ENCODE measurements at places on chromosomes 7 and 10.

GRCh38 chr10:14723052-14723689 is 51.5 kb downstream of the FAM107B start:
- DNase-seq = peak; percentile 41

DNA sequence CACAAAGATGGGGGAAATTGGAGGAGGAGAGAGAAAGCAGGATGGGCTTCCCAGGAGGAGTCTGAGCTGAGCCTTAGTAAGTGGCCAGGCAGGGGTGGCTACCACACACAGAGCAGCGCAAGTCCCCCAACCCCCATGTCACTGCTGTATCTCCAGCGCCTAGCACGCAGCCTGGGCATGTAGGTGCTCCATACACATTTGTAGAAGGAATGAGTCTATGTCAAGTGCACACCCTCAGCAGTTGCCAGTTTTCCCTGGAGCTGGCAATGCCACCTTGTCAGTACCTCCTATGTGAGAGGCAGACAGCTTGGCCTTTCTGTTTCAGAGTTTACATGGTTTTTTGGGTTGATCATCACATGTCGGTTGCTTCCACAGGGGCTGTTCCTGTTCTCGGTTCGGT is 116.1 kb downstream of the CLEC2L start:
- no peak for DNase-seq

GRCh38 chr10:49297818-49298670 is 926 bp upstream of the C10orf71 start:
- DNase-seq = no peak

- DNase-seq = no peak
Measured at GRCh38 chr10:118028619-118029018, 18.1 kb downstream of the RAB11FIP2 start.

DNA sequence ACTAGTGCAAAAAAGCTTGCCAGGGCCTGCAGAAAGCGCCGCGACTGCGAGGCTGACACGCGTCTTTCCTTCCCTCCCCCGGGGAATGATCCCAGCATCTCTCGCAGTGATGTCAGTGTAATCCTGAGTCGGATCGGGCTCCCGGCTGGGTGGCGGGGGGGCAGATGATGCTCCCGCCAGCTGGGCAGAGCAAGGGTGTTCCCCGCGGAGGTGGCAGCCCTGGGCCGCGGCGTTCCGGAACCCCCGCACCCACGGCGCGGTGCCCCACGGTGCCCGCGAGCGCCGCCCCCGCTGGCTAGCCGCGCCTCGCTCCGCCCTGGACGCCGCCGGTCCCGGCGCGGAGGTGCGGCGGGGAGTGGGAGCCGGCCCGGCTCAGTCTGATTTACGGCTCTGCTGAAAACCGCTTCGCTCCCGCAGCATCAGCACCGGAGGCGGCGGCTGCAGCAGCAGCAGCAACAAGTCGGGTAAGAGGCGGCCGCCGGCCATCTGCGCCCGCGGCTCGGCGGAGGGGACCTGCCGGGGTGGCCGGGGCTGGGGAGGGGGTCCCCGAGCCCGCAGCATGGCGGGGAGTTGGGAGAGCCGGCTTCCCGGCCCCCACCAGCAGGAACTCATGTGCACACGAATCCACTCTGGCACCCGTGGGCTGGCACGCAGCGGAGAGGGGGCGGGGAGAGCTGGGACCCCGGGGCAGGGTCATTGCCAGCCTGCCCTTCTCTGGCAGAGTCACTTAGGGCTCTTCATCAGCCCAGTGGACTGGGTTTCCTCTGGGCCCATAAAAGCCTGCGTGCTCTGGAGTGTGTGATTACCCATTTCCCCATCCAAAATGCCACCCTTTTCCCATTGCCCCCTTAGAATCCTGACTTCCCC is at the start of gene ZNF365:
Gene ZNF365, plus strand, starts transcription at position 375 of the 867 bp plus-strand sequence. CDS start 1,825 bp downstream, outside the sequence.
- peak; percentile 48 for DNase-seq

DNA sequence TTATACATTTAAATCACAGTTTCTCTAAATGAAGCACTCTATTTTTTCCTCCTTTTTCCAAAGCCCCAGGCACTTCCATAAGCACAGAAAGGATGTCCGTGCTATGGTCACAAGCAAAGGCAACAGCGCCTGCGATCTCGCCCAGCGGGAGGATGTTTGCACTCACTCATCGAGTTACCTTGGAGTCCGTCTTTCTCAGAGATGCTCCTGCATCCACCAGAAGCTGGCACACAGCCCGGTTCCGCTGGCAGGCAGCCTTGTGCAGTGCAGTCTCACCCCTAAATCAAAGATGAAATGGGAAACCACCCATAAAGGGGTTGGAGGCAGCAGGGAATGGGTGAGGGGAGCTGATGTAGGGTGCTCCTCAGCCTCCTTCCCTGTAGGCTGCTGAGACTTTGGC is 51.9 kb upstream of the PTN start:
- DNase-seq = no peak

GRCh38 chr7:138077809-138078208 is 1.6 kb downstream of the AKR1D1 start:
- DNase-seq = no peak

- no peak for DNase-seq
Measured at GRCh38 chr7:126398851-126399529, 853.8 kb downstream of the GRM8 start.

DNA sequence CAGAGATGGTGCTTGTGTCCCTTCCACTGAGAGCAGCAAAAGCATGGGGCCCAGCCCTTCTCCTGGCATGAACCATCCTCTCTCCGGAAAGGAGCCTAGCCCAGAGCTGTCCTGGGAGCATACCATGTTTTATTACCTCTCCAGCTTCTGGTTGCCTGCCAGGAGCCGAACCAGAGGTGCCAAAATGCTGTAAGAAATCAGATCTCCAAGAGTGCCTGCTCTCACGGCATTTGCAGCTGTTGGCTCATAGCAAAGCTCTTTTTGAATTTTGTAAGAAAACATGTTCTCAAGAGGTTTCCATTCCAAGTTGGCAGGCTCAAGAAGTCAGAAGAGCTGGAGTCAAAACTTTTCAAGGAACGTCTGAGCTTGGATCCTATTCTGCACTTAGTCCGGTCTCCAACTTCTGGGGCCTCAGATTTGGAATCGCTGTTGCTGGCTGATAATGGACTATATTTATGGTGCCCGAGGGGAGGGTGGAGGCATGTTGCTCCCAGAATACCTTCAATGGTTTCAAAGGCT is 211.7 kb upstream of the MKI67 start:
- no peak for DNase-seq

- no peak for DNase-seq
Measured at GRCh38 chr10:113131613-113132261, 181.7 kb downstream of the TCF7L2 start.

DNA sequence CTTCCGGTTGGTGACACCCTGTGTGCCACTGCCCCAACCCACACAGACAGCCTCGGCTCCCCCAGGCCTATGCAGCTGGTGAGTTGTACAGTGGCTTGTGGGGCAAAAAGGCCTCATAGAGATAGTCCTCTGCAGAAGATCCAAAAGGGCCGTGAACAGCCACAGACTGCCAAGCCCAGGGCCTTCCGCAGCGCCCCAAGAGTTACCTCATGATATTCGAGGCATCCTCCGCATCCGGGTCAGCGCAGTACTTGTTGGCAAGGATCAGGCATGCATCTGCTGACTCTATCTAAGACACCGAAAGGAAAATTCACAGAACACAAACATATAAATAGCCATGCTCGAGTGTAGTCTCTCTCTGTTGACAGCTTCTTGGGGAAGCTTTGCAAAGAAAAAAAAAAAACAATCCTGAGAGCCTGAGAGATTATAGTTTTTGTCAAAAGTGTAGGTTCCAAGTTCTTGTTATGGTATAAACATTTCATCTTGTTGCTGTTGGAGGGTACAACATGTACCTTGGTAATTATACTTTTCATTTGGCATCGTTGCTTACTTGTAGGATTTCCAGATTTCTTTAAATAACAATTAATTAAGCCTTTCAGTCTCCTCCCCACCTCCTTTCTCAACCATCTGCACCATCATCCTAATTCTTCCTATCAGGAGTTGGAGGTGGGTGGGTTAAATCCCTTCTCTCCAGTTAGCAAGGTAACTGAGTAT is 553.0 kb downstream of the KCNMA1 start:
- no peak for DNase-seq

DNA sequence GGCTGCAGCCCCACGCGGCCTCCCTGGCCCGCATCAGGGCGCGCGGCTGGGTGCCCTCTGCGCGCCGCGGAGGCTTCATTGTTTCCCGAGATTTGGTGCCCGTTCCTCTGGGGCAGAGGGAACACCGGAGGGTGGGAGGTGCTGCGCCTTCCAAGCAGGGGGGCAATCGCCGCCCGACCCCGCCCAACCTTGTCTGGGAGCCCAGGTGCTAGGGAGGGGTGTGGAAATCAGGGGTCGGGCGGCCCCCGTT is 1.0 kb upstream of the NRP1 start:
- no peak for DNase-seq

DNA sequence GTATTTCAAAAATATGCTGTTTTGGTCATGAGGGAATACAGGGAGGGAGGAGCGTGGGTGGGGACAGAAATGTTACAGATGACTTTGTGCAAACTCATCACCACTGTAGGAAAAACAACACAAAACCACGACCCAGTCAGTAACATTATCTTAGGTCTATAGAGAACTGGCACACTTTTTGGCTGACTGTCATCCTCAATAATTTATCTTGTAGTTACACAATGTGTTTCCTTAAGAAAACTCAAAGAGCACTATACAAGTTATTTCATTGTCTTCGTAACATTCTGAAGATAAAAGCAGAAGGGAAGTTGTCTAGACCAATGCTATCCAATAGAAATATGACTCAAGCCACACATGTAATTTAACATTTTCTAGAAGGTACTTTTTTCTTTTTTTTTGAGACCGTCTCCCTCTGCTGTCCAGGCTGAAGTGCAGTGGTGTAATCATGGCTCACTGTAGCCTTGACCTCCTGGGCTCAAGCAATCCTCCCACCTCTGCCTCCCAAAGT is 16.9 kb upstream of the CDK14 start:
- DNase-seq = no peak

DNA sequence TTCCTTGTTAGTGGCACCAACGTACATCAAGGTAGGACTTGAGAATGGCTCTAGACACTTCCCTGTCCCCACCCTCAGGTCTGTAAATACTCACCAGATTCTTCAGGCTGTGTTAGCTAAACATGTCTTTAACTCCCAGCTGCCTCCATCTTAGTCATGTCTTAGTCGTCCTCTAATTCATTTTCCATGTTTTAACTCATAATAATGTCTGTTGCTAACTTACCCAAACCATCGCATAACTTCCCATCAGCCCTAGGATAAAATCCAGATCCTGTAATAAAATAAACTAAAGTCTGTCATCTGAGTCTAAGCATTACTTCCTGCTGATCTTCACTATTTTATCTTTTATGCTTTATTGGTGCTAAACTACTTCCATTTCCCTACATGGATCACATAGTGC is 600.0 kb upstream of the CELF2 start:
- DNase-seq = no peak

DNA sequence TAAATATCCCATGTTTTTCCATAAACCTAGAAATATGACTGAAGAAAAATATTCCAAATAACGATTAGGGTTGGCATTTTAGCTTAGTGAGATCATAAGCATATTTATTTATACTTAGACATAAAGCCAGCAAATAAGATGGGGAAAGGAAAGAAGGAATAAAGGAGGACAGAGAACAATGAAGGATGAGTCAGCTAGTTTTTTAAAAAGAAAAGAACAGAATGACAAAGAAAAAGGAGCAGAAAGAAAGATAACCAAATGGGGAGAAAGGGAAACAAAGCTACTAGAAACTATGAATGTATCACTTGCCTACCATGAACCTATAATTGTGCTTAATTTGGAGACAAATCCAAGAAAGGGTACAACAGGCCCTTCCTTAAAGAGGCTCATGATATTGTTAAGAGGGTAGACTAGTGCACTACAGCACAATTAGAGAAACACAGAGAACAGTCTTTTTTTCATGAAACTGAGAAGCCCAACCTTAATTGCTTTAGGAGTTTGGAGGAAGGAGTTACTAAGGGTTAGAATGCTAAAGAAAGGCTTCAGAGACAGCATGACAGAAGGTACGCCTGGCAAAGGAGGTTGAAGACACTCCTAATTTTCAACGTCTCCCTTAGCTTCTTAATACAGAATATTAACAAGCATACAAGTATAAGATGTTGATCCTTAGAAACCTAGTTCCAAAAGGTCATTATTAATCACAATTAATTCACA is 23.9 kb downstream of the HERPUD2 start:
- DNase-seq = no peak

- DNase-seq = no peak
Measured at GRCh38 chr7:68125168-68125567, 1128.5 kb downstream of the TYW1 start.

DNA sequence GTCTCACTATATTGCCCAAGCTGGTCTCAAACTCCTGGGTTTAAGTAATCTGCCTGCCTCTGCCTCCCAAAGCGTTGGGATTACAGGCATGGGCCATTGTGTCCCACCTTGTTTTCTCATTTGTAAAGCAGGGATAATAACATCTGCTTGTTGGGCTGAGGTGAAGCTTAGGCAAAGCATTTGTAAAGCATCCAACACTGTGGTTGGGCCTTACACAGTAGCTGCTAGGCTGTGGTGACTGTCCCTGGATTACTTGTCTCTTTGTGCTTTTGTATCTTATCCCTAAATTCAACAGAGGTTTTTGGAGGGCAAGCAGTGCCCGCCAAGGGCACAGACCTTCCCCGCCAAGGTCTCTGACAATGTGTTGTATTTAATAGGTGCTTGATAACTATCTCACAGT is 14.3 kb downstream of the HKDC1 start:
- DNase-seq = no peak

GRCh38 chr7:23106823-23107663 is 1.5 kb downstream of the KLHL7 start:
- no peak for DNase-seq

- DNase-seq = no peak
Measured at GRCh38 chr10:104195706-104196105, 36.5 kb downstream of the CFAP43 start.

- DNase-seq = no peak
Measured at GRCh38 chr7:116327752-116328151, 117.4 kb downstream of the TES start.

- no peak for DNase-seq
Measured at GRCh38 chr10:123380491-123381085, 226.4 kb downstream of the BUB3 start.

DNA sequence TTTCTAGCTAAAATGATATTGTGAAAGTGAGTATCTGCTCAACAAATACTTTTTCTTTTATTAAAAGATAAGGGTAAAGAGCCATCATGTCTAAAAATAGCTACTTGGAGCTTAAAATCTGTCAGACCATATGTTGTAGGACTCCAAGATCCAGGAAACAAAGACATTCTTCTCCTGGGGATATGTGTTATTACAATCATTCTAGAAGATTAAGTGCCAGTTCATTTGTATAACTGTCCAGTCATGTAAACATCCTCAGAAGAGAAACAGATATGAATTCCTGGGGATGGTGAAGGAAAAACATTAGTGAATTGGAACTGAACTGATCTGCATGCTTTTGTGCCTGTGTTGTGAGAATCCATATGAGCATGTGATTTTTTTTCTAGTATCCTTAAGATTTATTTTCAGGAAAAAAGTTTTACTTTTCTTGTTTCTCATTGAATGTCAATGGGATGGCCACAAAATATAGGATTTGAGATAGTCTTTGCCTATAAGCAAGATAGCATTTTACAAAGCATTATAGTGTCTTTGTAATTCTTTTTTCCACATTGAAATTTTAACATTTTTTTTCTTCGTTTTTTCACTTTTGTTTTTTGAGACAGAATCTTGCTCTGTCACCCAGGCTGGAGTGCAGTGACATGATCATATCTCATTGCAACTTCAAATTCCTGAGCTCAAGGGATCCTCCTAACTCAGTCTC is 14.4 kb upstream of the MTERF1 start:
- DNase-seq = no peak

- DNase-seq = peak; percentile 49
Measured at GRCh38 chr10:70232155-70232858, 922 bp downstream of the PPA1 start.

Data from central memory CD4-positive, alpha-beta T cell (primary cell).